ENCODE measurements at places on chromosomes 5 and 9. TPM values are rescaled to one million over a fixed set of nuclear protein-coding genes. Genes with fewer than 3 reads are reported as not detected.

The DAB2 gene
- total RNA-seq = 8.8 TPM

The LRRC14B gene
- total RNA-seq = not detected

The ZCCHC10 gene
- total RNA-seq = 18.1 TPM

The HEMGN gene
- total RNA-seq = not detected

The MELK gene
- 62.7 TPM for total RNA-seq

The CAMSAP1 gene
- 25.6 TPM for total RNA-seq

The ST6GALNAC6 gene
- 38.9 TPM for total RNA-seq

The NR4A3 gene
- 0.23 TPM for total RNA-seq

The PGM5 gene
- total RNA-seq = 0.63 TPM
